ENCODE measurements at places on chromosomes 1 and 21. TPM values are rescaled to one million over a fixed set of nuclear protein-coding genes. Genes with fewer than 3 reads are reported as not detected.

GRCh38 chr1:68028566-68028965 lies 21.9 kb downstream of the DIRAS3 start:
- DNase-seq: no peak

DNA sequence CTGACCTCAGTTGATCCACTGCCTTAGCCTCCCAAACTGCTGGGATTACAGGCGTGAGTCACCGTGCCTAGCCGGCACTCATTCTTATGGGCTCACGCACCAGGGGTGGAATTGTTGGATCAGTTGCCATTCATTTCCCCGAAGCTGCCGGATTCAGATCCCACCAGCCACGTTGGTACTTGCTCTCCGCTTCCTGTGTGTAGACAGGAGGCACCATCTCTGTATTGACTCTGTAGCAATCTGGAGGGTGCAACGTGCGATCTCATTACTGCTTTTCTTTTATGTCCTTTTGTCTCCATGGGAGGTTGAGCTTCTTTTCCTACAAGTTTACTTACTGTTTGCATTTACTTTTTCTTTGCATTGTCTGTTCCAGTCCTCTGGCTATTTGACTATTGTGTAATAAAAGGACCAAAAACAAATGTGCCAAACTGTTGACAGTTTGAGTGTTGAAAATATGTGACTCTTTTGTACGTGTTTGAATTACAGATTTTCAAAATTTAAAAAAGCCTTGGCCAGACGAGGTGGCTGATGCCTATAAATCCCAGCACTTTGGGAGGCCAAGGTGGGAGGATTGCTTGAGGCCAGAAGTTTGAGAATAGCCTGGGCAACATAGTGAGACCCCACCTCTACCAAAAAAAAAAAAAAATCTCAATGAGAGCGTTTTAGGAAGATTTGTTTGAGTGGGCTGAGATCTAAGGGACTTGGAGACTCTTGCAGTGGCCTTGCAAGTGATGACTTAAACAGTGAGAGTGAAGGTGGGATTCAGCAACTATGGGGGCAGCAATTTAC lies 39.1 kb downstream of the SPSB1 start:
- DNase-seq: no peak

DNA sequence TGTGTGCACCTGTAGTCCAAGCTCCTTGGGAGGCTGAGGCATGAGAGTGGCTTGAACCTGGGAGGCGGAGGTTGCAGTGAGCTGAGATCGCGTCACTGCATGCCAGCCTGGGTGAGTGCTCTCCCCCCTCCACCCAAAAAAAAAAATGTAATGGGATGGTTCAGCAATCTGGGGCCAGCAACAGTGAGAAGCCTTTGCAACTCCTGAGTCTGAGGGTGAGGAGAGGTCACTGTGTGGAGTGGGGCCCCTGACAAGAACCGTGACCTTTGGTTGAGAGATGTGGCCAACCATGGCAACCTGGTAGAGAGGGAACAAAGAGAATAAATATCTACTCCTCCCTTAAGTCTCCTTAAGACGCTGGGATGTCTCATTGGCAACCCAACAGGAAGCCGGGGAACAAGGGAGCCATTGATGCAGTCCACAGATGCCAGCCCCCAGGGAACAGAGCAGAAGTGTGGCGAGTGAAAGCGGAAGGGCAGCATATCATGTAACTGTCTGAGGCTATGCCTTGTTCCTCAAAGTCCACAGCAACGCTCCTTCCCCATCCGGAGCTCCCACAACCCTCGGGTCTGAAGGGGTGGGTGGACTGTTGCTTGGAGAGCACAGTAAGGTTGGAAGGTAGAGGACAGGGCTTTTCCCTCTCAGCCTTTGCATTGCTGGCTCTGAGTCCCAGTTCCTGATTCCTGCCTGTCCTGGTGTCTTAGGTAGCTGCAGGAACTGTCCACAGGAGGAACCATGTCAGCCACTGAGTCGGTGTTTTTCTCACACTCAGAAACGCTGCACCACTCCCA lies 8.3 kb downstream of the TRNP1 start:
- no peak for DNase-seq

DNA sequence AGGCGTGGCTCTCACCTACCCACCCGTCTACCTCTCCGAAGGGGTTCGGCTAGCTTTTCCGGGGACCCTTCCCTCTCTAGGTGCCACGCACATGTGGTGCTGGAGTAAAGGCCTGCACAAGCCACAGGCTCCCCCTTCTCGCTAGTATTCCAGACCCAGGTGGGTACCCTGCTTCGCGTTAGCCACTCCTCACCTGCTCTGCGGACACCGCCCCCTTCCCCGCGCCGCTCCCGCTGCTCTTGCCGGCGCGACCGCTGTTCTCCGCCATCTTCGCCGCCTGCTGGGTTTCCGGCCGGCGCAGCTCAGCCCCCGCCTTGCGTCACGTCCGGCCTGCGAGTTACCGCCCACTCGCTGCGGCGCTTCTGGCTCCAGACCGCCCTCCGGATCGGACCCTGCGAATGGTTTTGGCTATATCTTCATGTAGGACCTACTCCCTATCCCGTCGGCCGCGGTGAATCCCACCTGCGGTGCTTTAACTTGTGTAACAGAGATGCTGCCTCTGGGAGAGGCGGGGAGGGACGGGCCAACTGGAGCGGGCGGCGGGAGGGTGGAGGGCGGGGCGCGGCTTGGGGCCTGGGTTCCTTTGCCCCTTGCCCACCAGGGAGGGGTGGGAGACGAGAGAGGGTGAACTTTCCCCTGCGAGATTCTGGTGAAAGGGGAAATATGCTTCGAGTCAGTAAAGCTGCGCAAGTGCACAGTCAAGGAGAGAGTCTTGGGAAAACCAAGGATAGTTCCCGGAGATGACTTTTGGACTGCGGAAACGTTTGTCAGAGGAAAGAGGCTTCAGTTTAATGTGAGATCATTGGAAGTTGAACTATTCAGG lies at the start of the genes NIT1 and PFDN2:
Gene NIT1, plus strand, starts transcription at position 347 of the 823 bp plus-strand sequence. Its CDS starts 72 bp downstream, at position 419.
Gene PFDN2, minus strand, starts transcription at position 279 of the 823 bp plus-strand sequence. Its CDS starts 11 bp downstream, at position 268.
- DNase-seq: peak; percentile 97

DNA sequence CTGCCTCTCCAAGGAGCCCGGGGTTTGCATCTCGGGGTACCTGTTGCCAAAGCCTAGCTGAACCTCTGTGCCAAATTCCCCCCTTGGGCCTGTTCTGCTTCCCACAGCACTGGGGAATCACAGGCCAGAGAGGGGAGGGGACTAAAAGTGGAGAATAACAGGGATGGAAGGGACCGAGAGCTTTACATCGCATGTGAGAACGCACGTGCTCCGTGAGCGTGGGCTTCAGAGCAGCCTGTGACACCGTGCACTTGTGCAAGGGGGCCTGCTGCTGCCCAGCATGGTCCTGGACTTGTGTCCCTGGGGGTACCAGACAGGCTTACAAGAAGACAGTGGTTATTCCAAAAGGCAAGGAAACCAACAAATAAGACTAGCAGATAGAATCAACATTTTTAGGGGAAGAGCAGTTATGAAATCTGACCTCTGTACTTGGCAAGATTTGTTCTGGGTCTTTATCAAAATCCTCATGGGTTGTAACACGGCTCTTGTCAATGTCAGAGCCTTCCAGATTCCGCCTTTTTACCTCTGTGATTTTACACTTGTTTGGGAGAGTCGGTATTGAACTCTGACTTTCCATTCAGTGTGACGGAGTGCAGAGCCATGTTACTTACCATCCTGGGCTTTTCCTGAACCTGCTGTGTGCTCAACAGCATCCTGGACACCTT lies 36.2 kb upstream of the TNFRSF1B start:
- no peak for DNase-seq

- no peak for DNase-seq
Observed at GRCh38 chr1:245856944-245857531, 650.0 kb downstream of the SMYD3 start.

- no peak for DNase-seq
Observed at GRCh38 chr1:230345139-230345885, 80.8 kb downstream of the PGBD5 start.

DNA sequence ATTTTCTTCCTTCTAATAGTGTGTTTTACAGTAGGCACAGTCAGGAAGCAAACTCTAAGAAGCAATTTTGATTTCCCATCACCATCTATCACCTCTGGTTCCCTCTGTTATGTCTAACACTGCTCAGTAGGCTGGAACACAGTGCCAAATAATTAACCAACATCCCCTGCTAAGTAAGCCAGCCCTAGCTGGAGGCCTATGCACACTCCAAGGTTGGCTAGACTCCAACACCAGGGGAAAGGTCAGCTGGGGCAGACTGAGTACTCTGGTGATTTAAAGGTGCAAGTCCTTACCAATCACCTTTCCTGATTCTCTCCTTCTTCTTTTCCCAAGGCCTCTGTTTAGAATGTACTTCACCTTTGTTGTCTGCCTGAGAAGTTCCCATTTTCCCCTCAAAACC lies 46.5 kb upstream of the BEND5 start:
- no peak for DNase-seq

The IQCC gene
- total RNA-seq: 0.33 TPM

Measured in posterior vena cava (tissue), 2 donors.